Stimulated activated CD8-positive, alpha-beta memory T cell treated with anti-CD3 and anti-CD28 coated beads, Interleukin-4, amount 100 ng/mL, for 4 hours (primary cell): ENCODE measurements at places on chromosomes 11 and 22.

DNA sequence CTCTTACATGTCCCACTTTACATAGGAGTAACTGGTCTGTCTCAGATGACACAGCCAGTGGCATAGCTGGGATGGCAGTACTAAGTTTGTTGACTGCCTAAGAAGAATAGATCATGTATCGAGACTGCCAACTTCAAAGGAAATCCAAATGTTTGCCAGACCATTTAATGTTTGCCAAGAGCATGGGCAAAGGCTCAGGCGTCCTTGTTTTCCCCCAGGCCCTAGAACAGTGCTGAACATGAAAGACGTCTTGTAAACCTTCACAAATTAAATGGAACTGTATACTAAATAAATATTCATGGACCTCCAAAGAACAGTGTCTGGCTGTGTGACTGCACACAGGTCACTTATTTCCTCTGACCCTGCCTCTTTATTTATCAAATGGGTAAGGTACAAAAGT, 234.7 kb upstream of the CCDC90B start:
- no peak for DNase-seq

- no peak for DNase-seq
Measured at GRCh38 chr11:102014756-102015155, 32.5 kb upstream of the CFAP300 start.

- DNase-seq: no peak
Measured at GRCh38 chr11:61307354-61307753, 12.2 kb upstream of the VWCE start.

DNA sequence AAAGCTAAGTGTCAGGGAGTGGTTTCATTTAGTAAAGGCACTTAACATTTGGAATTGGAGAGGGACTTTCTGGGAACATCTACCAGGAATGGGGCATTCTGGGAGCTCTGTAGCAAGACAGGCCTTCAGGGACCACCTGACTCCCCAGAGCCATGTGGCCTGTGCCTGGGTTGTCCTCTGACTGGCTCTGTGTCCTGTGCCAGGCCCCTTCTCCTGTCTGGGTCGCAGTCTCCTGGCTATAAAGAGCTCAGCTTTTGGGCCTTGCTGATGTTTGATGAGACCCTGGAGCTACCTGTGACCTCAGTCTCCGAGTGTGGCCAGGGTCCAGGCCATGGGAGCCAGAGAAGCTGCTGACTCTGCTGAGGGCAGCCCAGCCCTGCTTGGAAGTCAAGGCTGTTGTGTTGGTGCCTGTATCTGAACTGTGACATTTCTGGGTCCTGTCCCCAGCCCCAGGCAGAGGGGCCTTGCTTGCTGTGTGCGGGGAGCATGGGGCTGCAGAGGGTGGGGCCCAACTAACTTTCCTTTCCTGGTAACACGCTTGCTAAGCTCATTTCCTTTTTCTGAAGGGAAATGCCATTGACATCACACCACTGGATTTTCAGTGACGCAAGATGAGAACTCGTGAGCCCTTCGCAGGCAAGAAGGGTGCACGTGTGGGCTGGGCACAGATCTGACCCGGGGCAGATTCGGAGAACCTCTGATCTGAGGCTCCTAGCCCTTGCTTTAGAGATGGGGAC, 41.3 kb downstream of the LRRC32 start:
- DNase-seq: no peak
